Natural killer cell (primary cell): ENCODE measurements at places on chromosomes 11 and 22. TPM values are rescaled to one million over a fixed set of nuclear protein-coding genes. Genes with fewer than 3 reads are reported as not detected.

GLB1L2 gene
- total RNA-seq, result 0.57 TPM

DNA sequence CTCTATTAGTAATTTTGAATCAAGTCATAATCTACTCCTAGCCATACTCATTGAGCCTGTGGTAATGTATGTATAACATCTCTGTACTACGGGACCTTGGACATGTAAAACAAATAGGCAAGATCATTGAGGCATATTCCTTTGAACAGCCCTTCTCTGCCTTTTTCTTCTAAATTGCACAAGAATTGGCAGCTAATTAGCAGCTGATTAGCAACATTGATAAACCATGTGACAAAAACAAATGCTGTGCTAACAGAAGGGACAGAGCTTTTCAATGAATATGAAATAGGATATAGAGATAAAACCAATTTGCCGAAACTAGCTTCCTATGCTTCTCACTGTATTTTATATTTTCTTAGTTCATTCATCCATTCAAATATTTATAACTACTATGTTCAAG, 1474.2 kb downstream of the FAM181B start:
- no peaks in the 10 kb centered on the region for H3K27me3 ChIP-seq
- H3K27ac ChIP-seq, result no peak overlapping the region
- no peak for DNase-seq
- H3K36me3 ChIP-seq, result no peaks in the 10 kb centered on the region
- no peaks in the 10 kb centered on the region for H3K4me1 ChIP-seq

- peak overlapping the region; percentile 51 for H3K4me3 ChIP-seq
- peaks cover 34% of the 10 kb centered on the region for H3K27me3 ChIP-seq
- peak; percentile 33 for DNase-seq
- H3K4me1 ChIP-seq, result peaks cover 19% of the 10 kb centered on the region
- H3K27ac ChIP-seq, result no peak overlapping the region
Measured at GRCh38 chr11:72642043-72642883, 32.0 kb downstream of the PDE2A start.

DNA sequence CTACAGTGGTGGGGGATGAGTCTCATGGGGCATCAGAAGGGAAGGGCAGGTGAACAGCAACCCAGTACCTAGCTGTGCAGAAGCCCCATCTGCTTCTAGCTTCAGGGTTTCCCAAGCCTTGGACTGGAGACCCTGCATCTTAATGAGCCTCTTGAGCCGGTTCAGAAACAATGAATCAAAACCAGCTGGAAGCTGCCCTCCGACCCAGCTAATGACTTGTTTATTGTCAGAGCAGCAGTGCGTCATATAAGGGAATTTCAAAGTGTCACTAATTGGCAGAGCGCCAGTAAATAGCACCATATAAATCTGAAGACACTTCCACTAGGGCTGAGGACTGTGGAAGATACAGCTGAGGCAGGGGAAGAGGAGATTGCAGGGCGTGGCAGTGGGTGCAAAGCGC, 57.5 kb downstream of the RPUSD4 start:
- no peak overlapping the region for H3K4me3 ChIP-seq
- H3K36me3 ChIP-seq, result no peaks in the 10 kb centered on the region
- H3K27me3 ChIP-seq, result no peaks in the 10 kb centered on the region
- H3K4me1 ChIP-seq, result no peaks in the 10 kb centered on the region
- DNase-seq, result no peak
- H3K27ac ChIP-seq, result no peak overlapping the region

DNA sequence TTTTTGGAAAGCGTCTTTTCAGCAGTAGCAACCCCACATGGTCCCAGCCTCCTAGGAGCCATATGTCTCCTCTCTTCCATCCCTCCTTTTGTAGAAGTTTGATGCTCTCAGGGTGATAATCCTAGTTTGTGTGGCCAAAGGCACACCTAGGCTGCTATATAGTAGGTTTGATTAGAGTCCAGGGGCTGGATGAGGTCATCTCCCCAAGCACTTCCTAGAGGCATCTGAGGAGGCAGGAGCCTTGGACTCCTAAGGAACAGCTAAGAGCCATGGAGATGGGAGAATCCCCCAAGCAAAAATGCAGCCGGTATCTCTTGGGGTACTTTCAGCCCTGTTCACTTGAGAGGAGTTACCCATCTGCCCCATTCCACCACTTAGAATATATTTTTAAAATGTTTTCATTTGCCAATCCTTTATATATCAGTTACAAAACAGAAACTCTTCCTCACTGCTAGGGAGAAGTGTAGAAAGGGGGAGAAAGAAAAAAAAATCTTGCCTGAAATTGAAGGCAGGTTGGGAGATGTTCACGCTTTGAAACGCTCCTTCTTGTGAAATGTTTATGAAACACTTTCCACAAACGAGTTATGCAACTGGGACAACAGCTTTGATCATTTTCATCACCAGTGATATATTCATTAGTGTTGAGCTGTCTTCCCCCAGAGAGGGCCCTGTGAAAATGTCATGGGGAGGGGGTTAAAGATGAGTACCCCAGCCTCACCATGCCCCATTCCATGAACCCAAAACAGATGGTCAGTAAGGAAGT, 31.9 kb upstream of the TLCD5 start:
- DNase-seq, result no peak
- H3K36me3 ChIP-seq, result no peaks in the 10 kb centered on the region
- peaks cover 2% of the 10 kb centered on the region for H3K27me3 ChIP-seq
- no peak overlapping the region for H3K27ac ChIP-seq
- H3K4me1 ChIP-seq, result no peaks in the 10 kb centered on the region
- H3K4me3 ChIP-seq, result no peak overlapping the region

IFITM10 gene
- total RNA-seq, result 6.5 TPM

GRCh38 chr11:119567688-119568582, 145.0 kb upstream of the THY1 start:
- no peaks in the 10 kb centered on the region for H3K36me3 ChIP-seq
- DNase-seq, result no peak
- H3K4me1 ChIP-seq, result peaks cover 2% of the 10 kb centered on the region
- no peak overlapping the region for H3K27ac ChIP-seq

GRCh38 chr11:129460714-129461113, 85.1 kb downstream of the BARX2 start:
- H3K27ac ChIP-seq, result no peak overlapping the region
- no peaks in the 10 kb centered on the region for H3K36me3 ChIP-seq
- H3K27me3 ChIP-seq, result no peaks in the 10 kb centered on the region
- DNase-seq, result no peak
- H3K4me1 ChIP-seq, result no peaks in the 10 kb centered on the region

CAPRIN1 gene
- 118 TPM for total RNA-seq

DNA sequence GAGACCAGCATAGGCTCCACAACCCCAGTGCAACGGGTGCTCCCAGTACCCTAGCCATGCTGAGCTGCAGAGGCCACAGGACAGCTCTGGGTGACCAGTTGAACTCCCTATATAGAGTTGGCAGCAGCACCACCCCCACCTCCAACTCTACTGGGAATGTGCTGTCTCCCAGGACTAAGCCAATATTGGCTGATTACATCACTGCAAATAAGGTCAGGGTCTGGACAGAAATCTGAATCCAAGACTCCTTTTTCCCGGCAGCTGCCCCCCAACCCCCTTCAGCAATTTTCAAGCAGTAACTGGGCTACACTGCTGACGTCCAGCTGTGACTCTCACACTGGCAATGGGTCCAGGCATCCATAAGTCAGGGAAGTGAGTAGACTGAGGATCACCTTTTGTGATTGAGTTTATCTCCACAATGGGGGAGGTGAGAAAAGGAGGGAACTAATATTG, at the start of gene HPX:
Gene HPX, minus strand, starts transcription at position 82 of the 453 bp plus-strand sequence. Its CDS starts 24 bp downstream, at position 58.
- no peak within 1 kb of the TSS for H3K4me3 ChIP-seq
- DNase-seq, result no peak
- peaks cover 17% of the 10 kb centered on the region for H3K4me1 ChIP-seq

- no peaks in the 10 kb centered on the region for H3K27me3 ChIP-seq
- H3K27ac ChIP-seq, result no peak overlapping the region
- no peak overlapping the region for H3K4me3 ChIP-seq
- H3K4me1 ChIP-seq, result no peaks in the 10 kb centered on the region
- no peak for DNase-seq
Measured at GRCh38 chr11:6219359-6219758, 14.0 kb downstream of the C11orf42 start.

RASSF7 gene
- 20.0 TPM for total RNA-seq

DNA sequence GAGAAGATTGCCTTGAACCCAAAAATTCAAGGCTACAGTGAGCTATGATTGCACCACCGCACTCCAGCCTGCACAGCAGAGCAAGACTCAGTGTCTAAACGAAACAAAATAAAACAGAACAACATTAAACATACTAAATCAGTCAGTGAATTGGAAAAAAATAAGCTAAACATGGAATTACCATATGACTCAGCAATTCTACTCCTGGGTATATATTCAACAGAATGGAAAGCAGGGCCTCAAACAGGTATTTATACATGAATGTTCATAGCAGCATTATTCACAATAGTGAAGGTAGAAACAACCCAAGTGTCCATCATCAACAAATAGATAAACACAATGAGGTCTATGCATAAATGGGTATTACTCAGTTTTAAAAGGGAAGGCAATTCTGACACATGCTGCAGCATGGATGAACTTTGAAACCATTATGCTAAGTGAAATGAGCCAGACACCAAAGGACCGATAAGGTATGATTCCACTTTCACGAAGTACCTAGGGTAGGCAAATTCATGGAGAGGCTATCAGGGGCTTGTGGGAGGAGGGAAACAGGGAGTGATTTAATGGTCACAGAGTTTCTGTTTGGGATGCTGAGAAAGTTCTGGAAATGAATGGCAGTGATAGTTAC, 15.5 kb downstream of the NTM start:
- no peak overlapping the region for H3K4me3 ChIP-seq
- no peak for DNase-seq
- no peaks in the 10 kb centered on the region for H3K27me3 ChIP-seq
- H3K36me3 ChIP-seq, result no peaks in the 10 kb centered on the region
